ENCODE measurements at places on chromosomes 4 and X.
A peak's percentile ranks its signal among the peaks of the same experiment; 100 is the strongest.

DNA sequence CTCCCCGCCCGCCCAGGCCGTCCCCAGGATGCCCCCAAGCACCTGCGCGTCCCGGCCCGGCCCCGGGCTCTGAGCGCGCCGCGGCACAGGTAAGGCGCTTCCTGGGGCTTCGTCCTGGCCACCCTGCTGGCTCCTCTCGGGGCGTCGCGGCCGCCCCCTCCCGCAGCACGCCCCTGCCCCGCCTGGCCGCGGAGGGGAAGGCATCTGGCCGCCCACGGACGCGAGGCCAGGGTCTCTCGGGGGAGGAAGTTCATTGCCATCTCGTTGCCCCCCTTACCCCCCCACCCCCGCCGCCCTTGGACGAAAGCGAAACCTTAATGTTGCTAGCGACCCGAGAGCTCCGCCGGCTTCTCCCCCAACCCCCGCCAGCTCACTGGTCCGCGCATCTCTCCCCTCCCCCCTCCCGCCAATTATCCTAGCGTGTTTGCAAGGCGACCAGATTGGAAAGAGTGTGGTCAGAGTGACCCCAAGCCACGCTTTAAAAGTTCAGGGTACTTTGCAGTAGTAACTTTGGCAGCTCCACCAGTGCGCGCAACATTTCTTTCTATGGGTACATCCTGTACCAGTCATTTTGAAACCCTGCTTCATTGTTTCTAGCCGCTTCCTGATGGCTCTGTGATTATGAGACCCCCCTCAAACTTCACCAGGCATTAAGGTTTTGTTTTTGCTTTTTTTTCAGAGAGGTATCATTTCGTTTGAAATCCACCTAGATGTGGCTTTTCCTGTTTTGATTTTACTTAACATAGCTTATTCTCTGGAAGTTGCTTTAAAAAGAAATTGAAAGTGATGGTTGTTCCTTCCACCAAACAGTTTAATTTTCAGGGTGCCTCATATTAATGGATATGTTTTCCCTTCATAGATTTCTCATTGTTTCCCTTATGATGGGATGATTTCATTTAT, 626 bp downstream of the TBC1D1 start:
- DNase-seq, result peak; percentile 74

GRCh38 chr4:123444290-123444731, 47.7 kb downstream of the SPRY1 start:
- no peak for DNase-seq

- DNase-seq, result no peak
Measured at GRCh38 chr4:56330691-56331090, 56.6 kb downstream of the AASDH start.

DNA sequence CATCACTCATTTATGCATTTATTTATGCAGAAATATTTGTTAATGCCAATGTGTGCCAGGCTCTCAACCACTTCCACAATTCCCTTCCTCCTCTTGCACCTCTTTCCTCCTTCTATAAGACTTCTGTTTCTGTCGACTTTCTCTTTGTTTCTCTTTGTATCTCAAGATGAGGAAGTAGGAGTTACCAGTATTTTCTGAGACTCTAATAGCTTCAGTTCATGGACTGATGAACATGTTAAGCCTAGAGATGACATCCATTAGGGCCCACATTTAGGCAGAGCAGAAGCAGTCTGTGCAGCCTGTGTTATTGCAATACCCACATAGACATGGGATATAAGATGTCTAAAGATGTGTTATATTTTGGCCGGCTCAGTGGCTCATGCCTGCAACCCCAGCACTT, 241.8 kb upstream of the SMIM31 start:
- peak; percentile 80 for DNase-seq

DNA sequence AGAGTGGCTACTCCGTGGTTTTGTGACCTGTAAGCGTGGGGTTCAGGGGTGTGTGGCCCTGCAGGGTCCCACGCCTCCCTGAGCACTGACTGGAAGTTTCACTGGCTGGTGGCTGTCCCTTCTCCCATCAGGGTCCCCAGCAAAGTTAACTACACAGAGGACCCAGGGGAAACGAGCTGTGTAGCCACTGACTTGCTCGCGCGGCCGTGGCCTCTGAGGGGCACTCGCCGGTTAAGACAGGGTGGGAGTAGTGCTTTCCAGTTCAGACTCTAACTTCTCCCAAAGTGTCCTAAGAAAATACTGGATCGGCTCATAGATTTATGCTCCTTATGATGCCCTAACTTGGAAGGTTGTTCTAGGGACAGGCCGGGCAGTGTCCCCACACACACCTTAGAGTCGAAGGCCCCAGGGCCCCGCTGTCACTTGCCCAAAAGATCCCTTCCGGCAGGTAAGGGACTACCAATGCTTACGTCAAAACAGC, 28.2 kb downstream of the NELFA start:
- no peak for DNase-seq

DNA sequence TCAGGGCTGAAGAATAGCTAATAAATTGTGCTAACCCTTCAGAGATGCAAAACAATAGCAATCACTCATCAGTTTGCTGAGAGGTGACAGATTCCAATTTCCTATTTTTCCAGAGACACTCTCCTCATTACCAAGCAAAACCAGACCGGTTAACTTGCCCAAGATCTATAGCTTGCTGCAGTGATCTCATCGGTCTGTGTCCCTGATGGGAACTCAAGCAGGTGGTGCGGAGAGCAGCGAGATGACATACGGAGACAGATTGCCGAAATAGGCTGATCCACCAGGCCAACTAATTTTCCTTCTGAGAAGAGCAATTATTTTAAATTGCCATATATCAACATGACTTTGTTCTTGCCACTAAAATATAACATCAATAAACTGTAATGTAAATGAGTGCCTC, 10.5 kb upstream of the DCHS2 start:
- DNase-seq, result no peak

GRCh38 chr4:69064391-69064790, 31.9 kb upstream of the UGT2B7 start:
- DNase-seq, result no peak
